ENCODE measurements at places on chromosomes 13 and 19.

GRCh38 chr13:96707146-96707545 lies 287.1 kb downstream of the OXGR1 start:
- DNase-seq: no peak

- DNase-seq: no peak
These were observed 310.3 kb upstream of the EDNRB start for GRCh38 chr13:78228940-78229339.

DNA sequence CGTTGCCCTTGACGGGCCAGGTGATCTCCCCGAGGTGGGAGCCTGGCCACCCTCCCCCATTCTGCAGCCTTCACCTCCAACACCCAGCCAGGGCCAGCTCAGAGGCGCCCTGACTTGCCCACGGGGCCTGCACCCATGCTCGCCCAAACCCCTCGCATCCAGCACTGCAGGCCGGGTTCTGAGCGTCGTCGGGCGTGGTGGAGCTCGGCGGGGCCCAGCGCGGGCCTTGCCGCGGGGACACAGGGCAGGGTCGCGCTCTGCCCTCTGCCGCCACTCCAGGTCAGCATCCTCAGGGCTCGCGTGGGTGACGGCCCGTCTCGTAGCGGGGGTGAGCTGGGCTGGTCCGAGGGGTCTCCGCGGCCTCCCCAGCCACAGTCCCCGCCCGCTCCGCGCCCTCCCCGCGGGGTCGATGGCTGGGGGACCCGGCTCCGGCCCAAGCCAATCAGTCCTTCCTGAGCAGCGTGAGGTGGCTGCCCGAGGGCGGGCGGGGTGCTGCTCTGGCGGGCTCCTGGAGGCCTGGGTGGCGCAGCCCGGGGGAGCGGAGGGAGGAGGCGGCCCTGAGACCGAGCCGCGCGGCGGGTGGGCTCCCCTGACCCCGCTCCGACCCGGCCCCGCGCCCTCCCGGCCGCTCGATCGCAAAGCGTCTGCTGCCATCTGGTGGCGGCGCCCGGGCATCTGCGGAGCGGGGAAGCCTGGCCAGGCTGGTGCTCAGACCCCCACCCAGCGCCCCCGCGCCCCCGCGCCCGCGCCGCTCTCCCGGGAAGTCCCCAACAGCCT lies 61.4 kb downstream of the CCNE1 start:
- peak; percentile 92 for DNase-seq

DNA sequence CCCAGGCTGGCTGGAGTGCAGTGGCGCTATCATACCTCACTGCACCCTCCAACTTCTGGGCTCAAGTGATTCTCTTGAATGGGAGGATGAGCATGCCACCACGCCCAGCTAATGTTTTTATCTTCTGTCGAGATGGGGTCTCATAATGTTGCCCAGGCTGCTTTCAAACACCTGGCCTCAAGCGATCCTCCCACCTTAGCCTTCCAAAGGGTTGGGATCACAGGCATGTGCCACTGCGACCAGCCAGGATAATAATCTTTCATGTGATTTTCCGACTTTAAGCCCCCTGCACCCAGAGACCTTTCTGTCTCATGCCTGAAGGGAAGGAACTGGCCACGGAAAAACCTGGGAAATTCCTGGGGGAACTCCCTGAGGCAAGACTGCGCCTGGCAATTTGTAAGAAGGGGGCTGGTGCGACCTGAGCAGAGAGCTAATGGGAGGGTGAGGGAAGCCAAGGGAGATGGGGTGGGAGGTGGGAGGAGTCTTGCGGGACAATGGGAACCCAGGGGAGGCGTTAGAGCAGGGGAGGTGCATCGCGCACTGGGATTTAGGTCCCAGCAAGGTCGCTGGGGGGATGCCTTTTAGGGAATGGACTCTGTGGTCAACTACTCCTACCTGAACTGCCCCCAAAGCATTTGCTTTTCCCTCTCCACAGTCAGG lies 1.2 kb upstream of the CCDC124 start:
- no peak for DNase-seq

DNA sequence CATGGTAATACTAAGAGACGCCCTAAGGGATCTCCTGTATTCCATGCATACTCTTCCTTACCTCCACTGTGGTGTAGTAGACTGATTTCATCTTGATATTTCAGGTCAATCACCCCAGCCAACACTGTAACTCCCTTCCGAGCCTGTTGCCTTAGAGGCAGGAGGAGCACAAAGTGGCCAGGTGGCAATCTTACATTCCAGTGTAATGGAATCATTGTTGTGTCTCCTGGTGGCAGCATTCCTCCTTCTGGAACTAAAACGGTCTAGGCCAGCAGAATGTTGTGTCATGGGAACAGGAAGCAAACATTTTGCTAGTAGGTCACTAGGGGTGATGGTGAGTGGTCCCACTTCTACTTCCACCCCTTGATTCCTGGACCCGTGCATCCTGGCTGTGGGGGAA lies 405.7 kb upstream of the SLC10A2 start:
- no peak for DNase-seq

DNA sequence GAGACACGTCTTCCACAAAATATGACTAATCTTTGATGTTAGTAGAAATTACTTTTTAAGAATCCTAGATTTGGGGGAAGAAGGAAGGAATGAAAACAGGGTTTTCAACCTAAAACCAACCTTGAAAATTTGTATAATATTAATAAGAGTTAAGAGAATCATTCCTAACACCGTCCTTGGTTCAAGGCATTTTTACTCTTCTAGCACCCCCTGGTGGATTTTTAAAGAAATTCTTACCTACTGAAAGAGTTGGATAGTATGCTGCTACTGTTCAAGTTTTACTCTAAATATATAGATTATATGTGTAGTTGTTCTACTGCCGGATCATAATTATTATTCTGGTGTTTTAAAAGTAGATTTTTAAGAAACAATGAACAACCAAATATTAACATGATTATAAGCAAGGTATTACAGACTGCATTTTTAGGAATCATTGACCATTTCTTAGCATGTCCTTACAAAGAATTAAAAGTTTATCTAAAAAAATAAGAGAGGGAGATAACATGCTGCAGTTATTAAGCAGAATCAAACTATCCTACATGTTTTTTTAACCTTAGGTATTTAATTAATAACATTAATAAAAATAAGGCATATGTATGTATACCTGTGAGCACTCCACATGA lies 7.4 kb upstream of the SLITRK6 start:
- DNase-seq: peak; percentile 48

DNA sequence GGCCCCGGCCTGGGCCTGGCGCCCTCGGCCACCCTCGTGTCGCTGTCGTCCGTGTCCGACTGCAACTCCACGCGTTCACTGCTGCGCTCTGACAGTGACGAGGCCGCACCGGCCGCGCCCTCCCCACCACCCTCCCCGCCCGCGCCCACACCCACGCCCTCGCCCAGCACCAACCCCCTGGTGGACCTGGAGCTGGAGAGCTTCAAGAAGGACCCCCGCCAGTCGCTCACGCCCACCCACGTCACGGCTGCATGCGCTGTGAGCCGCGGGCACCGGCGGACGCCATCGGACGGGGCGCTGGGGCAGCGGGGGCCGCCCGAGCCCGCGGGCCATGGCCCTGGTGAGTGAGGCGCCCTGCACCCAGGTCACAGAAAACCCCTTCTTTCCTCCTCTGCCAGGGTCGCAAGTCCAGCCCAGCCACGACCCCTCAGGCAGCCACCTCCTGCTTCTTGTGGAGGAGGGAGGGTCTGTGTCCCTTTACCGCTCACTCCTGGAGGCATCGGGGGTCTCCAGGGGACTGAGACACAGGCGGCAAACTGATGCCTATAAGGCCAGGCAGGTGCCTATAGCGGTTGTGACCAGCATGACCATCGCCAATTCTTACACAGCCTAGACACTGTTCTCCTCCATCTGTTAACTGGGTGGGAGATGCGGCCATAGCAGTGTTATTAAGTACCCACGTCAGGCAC lies 4.2 kb downstream of the TTC9B start:
- DNase-seq: no peak

GRCh38 chr13:42041684-42042035 lies 6.8 kb upstream of the DGKH start:
- peak; percentile 45 for DNase-seq

- no peak for DNase-seq
These were observed 15.4 kb upstream of the CD22 start for GRCh38 chr19:35313587-35313986.

- DNase-seq: no peak
These were observed 4.7 kb upstream of the FLT1 start for GRCh38 chr13:28499609-28500008.

DNA sequence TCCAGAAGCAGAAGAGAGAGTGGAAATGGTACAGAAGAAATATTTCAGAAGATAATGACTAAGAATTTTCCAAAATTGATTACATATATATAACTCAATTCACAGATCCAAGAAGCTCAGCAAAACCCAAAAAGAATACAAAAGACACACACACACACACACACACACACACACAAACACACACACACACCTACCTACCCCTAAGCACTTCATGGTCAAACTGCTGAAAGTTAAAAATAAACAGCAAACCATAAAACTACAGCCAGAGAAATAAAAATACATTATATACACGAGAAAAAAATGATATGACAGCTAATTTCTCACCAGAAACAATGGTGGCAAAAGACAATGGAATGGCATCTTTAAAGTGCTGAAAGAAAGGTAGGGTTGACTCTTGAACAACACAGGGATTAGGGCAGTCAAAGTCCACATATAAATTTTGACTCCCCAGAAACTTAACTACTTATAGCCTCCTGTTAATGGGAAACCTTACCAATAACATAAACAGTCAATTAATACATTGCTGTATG lies 49.2 kb downstream of the DIAPH3 start:
- DNase-seq: no peak

- DNase-seq: no peak
These were observed 47.2 kb downstream of the COMP start for GRCh38 chr19:18743784-18744418.

DNA sequence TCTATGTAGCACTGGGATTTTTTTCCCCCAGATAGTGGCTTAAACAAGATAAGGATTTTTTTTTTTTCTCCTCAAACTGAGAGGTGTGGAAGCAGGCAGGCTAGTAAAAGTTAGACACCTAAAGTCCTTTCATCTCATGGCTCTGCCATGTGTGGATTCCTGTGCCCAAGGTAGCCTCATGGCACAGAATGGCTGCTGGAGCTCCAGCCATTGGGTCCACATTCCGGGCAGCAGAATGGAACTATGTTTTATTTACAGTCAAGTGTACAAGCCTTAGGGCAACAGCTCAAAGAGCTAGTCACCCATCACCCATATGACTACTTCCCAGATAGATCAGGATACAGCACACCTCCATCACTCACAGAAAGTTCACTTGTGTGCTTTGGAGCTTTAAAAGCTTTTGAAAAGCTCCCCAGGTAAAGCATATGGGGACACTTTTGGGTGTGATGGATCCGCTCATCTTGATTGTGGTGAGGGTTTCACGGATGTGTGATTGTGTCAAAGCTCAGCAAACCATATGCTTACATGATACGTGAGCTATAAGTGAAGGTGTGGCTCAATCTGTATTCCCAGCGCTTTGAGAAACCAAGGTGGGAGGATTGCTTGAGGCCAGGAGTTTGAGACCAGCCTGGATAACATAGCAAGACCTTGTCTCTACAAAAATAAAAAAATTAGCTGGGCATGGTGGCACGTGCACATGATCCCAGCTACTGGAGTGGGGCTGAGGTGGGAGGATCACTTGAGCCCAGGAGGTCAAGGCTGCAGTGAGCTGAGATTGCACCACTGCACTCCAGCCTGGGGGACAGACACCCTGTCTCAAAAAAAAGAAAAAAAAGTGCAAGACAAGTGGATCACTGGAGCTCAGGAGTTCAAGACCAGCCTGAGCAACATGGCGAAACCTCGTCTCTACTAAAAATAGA lies 18.1 kb downstream of the PGLS start:
- DNase-seq: no peak

DNA sequence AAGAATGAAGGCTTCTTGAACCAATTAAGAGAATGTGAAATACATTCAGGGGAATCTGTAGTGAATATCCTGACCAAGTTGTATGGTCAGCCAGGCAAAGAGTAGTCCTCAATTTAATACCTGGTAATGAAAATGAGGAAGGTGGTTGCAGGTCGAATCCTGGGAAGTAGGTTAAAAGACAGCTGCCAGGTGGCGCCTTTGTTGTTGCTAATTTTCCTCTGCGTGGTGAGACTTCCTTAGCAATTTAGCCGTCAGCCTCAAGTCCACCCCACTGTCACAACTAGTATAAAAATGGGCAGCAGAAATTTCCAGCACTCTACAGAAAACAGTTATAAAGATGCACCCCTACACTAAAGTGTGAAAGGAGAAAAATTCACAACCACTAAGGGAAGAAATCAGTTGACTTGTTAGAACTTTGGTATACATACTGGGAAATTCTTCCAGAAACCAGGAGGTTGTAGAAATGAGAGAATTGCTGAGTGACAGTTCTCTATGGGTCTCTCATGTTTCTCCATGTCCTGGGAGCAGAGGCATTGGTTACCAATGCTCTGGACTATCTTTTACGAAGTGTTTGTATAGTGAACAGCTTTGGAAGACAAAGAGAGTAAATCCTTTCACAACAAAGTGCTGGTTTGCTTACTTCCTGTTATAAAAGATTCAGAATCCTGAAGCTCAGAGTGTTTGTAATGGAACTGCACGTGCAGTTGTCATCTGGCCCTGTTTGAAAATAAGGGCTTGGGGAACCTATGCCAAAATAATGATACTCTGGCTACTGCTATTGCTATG lies 235.9 kb downstream of the NHLRC3 start:
- DNase-seq: peak; percentile 14

DNA sequence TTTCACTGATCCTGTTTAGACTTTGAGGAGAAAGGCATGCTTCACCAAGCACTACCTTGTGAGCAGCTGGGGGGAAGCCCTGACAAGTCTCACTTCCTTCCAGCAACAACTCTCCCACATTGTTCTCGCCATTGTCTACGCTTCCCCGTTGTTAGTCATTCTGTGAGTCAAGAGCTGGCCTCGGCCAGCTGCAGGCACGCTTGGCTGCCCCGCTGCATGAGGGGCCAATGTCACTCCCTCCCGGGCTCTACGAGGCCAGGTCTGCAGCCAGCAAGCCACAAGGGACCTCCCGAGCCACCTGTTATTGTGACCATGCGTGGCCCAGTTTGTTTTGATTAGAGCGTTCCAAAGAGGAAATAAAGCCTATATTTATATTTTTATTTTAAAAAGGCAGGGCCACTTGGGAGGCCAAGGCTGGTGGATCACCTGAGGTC lies 220.9 kb downstream of the FOXO1 start:
- no peak for DNase-seq

DNA sequence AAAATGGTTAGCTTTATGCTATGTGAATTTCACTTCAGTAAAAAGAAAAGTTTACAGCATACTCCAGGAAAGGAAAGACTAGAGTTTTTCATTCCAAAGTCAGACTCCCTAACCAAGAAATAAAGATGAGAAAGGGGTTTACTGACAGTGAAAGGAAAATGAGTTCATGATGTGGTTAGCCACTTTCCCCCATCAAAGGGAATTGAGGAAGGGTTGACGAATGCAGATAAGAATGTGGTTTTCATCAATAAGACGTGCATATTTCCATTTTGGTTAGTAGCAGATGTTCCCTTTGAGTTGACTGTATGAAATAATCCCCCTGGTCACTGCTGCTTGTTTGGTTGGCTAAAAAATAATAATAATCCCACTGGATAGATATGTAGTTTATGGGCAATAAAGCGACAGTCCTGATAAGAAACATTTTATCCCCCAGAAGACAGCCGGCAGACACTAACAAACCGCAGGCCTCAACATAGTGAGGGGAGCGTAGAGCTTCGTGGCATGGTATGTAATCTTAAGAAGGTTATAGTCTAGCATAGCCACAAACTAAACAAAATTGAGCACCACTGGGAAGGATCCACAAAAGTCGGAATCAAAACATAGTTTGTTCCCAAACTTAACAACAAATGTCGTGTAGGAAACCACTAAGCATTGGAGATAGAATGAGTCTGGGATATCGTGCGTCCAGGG lies 114.8 kb downstream of the COL4A2 start:
- DNase-seq: no peak

GRCh38 chr13:94609196-94609595 lies 7.5 kb downstream of the GPR180 start:
- DNase-seq: no peak

- no peak for DNase-seq
These were observed 2748.8 kb upstream of the PCDH20 start for GRCh38 chr13:64164435-64164834.

Measured in HEK293T (cell line).